ENCODE measurements at places on chromosomes 16 and 17. TPM values are rescaled to one million over a fixed set of nuclear protein-coding genes. Genes with fewer than 3 reads are reported as not detected.
A peak's percentile ranks its signal among the peaks of the same experiment; 100 is the strongest.

GRCh38 chr17:51170736-51171135 is 4.5 kb downstream of the NME2 start:
- no peak for DNase-seq

GRCh38 chr17:64380985-64381384 is 9.7 kb downstream of the PECAM1 start:
- no peak for DNase-seq

DNA sequence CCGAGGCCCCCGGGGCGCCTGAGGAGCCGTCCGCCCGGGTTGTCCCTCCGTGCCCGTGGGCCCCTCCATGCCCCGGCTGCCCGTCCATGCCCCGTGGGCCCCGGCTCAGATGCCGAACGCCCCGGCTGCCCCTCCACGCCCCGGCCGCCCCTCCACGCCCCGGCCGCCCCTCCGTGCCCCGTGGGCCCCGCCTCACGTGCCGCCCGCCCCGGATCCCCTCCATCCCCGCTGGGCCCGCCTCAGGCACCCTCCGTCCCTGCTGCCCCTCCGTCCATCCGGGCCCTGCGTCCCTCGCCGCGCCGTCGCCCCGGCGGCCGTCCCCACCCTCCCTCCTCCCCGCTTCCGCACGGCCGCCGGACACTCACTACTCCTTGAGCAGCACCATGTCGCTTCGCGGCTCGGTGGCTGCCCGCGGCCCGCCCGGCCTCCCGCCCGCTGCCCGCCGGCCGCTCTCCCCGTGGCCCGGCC is 382 bp downstream of the PITPNA start:
- DNase-seq = no peak

- DNase-seq = no peak
Observed at GRCh38 chr16:89222931-89223330, 5.4 kb downstream of the ZNF778 start.

- DNase-seq = peak; percentile 23
Observed at GRCh38 chr16:68590201-68590994, 51.3 kb downstream of the ZFP90 start.

GRCh38 chr17:81071761-81072741 is 37.1 kb downstream of the BAIAP2 start:
- no peak for DNase-seq

- no peak for DNase-seq
Observed at GRCh38 chr16:72110662-72111615, 17.3 kb downstream of the DHX38 start.

DNA sequence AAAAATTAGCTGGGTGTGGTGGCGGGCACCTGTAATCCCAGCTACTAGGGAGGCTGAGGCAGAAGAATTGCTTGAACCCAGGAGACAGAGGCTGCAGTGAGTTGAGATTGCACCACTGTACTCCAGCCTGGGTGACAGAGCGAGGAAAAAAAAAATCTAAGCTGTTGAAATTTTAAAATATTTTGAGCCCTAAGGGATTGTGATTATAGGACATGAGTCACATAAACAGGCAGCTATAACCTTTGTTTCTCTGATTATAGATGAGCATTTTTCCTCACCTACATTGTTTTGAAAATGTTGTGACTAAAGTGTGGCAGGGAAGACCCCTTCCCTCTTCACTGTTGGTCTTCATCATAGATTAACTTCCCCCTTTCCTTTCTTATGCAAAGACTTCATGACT is 135.5 kb downstream of the MGAT5B start:
- DNase-seq = no peak

- no peak for DNase-seq
Observed at GRCh38 chr16:81651758-81652718, 127.1 kb upstream of the PLCG2 start.

- no peak for DNase-seq
Observed at GRCh38 chr16:83701494-83701893, 106.3 kb upstream of the HSBP1 start.

DNA sequence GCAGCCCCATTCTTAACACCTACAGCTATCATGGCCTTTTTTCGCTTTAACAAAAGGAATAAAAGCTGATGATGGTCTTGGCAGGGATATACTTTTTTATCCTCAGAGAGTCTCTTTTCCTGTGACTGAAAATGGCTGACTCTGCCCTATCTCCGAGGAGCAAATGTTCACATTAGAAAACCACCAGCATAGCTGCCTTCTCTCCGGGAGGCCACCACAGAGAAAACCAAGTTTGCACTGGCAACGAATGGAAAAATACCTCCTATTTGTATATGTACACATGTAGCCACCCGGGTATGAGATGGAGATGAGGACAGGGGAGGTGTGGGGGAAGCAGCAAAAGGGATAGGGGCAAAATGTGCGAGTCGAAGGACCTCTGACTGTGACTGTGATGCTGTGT is 88.2 kb downstream of the STX8 start:
- no peak for DNase-seq

GRCh38 chr16:48373258-48374029 is 11.8 kb downstream of the SIAH1 start:
- DNase-seq = no peak

DNA sequence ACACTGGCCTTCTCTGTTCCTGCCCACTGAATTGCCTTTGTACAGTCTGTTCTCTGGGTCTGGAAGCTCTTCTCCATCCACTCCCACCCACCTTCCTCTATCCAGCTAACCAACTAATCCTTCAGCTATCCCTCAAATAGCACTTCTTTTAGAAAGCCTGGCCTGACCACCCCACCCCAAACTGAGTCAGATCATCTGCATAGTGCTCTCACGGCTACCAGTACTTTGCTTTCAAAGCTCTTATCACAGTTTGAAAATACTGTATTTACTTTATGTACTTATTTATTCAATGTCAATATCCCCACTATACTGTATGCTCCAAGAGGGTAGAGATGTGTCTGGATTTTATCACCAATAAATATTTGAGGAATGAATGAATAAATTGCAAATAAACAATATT is 4.5 kb upstream of the CLDN7 start:
- no peak for DNase-seq

DNA sequence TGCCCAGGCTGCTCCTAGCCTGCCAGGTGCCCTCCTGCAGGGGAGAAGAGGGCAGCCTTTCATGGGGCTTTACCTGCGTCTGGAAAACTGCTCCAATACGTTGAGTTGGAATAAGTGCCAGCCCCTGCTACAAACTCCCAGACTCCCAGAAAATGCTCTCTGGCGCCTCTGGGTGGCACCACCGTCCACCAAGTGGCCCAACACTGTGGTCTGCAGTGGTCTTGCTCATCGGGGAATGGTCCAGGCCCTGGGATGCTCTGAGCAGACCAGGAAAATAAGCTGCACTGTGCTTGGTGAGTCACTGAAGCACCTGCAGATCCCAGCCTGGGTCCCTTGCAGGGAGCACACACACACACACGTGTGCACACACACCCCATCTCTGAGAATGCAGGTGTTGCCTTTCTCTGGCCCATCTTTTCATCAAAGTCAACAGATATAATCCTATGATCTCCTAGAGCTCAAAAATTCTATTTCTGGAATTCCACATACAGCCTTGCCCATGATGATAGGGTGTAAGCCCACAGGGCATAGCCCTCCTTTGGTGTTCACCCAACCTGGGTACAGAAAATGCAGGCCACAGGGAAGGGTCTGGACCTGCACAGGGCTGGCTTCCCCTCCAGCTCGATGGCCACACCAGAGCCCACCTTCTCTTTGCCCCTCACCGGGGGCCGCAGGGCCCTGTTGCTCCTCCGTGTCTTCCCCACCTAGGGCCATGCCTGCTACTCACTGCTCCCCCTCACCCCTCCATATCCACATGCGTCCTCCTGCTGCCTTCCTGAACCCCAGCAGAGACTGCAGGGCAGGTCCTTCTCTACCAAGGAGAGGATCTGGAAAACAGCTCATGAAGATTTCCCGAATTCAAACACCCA is 20.5 kb downstream of the CDIP1 start:
- no peak for DNase-seq

DNA sequence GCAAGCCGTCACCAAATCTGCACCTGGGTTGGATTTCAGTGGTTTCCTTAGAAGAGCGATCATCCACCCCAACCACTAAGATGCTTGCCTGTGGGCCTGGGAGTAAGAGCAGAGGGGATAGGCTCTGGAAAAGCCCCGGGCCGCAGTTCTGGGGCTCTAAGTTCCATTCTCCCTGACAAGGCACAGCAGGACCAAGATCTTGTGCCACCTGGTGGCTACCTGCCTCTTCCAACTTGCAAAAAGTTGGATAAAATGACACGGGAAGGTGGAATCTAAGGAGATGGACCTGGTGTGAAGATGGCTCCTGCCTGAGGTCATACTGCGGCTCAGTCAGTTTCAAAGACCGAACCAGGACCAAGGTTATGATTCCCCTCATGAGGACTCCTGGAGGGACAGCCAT is 42.3 kb downstream of the ABCC12 start:
- no peak for DNase-seq

GRCh38 chr17:74520790-74521480 is 10.3 kb downstream of the CD300LB start:
- DNase-seq = no peak

GRCh38 chr17:75516619-75517296 is 430 bp downstream of the TSEN54 start:
- peak; percentile 35 for DNase-seq

- no peak for DNase-seq
Observed at GRCh38 chr16:3548445-3548844, 28.8 kb downstream of the NLRC3 start.

CD300E gene
- not detected for total RNA-seq

KCNAB3 gene
- 8.1 TPM for total RNA-seq
